D341Med (cell line): ENCODE measurements at places on chromosomes 2 and 18.

GRCh38 chr2:227482638-227483340 is 10.8 kb downstream of the AGFG1 start:
- no peak for DNase-seq

DNA sequence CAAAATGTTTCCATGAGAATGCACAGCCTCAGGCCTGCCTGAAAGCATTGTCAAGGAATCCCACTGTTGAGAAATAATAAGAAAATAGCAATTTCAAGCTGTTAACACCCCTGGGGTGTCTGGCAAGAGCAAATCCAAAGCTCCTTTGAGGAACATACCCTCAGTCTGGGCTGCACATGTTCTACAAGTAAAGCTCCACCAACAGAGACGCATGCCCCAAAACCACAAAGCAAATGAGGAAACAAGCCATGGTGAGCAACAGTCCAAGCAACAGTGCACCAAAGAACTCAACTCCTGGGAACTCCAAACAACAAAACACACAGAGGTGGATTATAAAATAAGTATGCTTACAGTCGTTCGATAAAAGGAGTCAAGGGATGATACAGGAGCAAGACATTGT is 40.3 kb downstream of the CYP27C1 start:
- DNase-seq = no peak

- no peak for DNase-seq
These were observed 76.5 kb upstream of the APCDD1 start for GRCh38 chr18:10377956-10378355.

DNA sequence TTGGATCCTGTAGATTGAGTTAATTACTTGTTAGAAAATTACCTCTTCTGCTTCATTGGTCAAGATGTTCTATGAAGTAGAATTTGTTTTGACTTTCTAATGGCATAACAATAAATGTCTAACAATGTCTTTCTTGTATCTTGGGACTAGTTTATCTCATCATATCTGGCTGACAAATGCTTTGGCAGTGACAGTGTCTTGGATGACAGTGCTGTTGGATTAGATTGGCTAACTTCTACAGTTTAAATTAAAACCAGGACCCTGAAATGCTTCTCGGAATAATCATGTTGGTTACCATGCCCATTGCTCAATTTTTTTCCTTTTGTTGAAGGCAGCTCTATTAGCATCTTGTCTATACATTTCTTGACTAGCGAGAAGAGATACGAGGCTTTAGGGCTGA is 176.9 kb downstream of the PARD3B start:
- no peak for DNase-seq

DNA sequence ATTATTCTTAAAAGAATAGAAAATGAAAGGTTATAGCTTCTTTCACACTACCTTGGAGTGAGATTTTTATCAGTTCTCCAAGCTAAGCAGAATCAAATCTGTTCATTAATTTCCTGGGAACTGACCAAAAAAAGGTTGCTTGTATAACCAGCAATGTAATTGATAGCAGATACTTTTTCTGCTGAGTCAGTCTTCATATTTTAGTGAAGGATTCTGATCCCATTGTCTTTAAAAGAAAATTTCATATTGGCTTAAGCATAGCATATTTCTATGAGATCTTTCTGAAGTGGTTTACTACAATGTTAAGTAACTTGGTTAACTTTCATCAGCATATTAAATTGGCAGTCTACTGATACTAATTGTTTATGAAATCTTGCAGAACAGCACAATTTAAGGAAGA is 338.0 kb downstream of the TMX3 start:
- DNase-seq = no peak

GRCh38 chr18:11398625-11399024 is 210.8 kb upstream of the SLC35G4 start:
- no peak for DNase-seq

GRCh38 chr2:150303281-150303680 is 184.2 kb downstream of the RND3 start:
- no peak for DNase-seq

GRCh38 chr2:14232217-14232616 is 400.3 kb upstream of the LRATD1 start:
- no peak for DNase-seq

DNA sequence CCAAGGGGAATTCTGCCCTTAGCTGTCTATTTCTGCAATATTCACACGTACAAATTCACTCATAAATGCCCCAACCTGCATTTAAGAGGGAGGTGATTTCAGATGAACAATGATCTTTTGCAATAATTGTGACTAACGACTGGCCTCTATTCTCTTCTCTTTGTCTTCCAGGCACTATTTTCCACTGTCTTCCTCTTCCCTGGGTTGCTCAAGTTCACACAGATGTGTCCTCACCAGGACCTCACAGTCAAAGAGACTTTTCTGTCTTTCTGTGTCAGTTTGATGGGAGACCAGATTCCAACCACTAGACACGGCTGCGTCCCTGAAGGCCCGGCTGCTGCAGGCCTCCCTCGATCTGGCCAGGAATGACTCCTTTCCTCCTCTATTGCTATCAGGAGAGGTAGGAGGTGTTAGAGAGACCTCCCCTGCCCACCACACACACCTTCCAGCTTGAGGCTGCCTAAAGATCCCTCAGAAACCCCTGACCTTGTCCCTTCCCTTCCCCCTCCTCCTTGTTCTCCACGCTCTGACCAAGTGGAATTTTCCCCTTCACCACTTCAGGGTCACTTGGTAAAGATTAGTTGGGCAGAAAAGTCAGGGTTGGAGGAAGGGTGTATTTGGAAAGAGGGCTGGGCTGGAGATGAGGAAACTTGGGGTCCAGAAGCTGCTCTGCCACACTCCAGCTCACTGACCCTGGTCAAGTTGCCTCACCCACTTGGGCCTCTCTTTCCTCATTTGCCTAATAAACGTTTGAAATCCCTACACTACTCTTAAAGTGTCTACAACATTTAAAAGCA is 109.2 kb upstream of the COPS8 start:
- DNase-seq = no peak

DNA sequence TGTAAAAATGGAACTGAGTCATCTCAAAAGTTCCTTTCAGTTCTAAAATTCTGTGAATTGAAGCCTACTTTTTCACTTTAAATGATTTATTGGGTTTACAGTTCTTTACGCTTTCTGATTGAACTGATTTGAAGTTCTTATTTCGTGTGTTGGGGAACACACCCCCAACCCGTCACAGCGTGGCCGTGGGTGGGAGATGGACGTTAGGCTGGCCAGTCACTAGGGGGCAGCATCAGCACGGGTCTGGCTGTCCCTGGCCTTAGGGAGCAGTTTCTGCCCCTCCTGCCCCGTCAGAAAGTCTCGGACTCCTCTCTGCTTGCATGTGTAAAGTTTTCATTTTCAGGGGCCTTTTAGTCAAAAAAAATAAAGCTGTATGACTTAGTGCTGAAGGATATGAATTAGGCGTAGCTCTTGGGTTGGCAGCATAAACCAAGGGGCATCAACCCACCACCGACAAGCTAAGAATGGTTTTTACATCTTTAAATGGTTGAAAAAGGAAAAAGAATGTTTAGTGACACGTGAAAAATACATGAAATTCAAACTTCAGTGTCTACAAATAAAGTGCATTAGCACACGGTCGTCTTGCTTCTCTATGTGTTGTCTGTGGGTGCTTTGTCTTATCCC is 63.4 kb downstream of the ZCCHC2 start:
- peak; percentile 90 for DNase-seq

GRCh38 chr18:74497324-74497676 is 1.1 kb downstream of the CNDP2 start:
- DNase-seq = no peak

DNA sequence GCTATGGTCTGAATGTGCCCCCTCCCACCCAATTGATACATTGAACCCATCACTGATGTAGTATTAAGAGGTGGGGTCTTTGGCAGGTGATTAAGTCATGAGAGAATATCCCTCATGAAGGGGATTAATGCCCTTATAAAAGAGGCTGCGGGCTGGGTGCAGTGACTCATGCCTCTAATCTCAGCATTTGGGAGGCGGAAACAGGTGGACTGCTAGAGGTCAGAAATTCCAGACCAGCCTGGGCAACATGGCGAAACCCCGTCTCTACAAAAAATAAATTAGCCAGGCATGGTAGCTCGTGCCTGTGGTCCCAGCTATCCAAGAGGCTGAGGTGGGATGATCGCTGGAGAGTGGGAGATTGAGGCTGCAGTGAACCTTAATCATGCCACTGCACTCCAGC is 14.3 kb downstream of the POLR2D start:
- no peak for DNase-seq

DNA sequence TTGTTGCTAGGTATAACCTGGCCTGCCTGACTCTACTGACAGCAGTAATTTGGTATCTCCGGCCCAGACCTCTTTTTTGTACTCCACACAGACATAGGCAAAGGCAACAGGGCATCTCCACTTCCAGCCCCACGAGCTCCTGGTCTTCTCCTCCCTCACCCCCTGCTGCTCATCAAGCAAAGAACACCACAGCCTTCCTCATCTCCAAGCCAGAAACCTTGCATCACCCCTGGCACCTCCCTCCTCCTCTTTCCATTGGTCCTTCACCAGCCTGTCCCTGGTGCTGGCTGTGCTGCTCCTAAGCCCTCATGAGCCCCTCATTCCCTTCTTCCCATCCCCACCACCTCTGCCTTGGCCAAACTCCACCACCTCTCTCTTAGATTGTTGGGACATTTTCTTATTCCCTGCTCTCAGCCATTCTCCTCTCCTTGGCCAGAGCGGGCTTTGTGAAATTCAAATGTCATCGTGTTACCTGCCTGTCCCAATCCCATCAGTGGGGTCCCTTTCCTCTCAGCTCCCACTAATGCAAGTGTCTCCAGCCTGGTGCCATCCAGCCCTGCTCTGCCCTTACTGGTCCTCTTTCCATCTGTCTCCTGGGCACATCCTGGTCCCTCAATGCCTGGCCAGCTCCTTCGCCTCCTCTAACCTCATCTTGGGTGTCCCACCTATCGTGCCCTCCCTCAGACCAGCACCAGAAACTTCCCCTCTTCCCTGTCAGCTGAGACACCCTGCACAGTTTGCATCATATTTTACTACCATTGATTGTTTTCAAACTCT is 77.4 kb downstream of the INHBB start:
- DNase-seq = no peak

DNA sequence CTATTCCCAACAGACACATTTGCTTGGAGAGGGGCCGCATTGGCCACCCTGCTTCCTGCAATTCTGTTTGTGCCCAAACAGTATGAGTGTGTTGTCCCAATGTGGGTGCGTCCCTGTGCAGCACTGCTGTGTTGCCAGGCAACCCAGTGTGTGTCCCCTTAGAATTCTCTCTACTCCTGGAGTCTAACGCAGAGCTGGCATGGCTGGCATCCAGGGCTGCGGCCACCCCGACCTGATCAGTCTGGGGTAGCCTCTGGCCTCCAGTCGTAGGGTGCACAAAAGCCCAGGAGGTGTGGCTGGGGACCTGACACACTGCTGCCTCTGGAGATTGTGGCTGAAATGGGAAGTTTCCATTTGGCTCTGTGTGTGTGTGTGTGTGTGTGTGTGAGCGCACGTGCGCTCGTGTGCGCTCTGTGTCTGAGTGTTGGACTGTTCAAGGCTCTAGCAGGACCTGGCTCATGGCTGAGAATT is 48.0 kb downstream of the TEX44 start:
- DNase-seq = no peak
